Suprapubic skin (tissue), 4 donors: ENCODE measurements at places on chromosomes 4 and X.

DNA sequence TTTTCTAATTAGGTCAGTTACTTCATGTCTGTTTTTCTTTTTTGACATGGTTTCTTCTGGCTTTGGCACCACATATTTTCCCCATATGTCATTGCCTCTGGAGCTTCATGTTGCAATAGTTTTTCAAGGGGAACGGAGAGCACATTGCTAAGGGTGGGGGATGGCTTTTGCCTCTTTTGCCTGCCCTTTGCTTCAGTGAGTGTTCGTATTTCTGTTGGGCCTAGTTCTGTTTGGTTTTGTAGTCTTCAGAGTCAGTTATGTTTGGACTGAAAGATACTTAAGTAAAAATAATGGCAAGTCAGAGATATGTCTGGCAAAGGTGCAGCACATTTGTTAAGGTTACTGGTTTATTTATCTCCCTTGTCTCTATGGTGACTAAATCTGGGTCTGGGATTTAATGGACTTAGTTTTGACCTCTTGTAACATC, 29.1 kb downstream of the FHL1 start:
- no peak for DNase-seq

GRCh38 chrX:110210417-110211139, 107.3 kb downstream of the AMMECR1 start:
- no peak for DNase-seq

DNA sequence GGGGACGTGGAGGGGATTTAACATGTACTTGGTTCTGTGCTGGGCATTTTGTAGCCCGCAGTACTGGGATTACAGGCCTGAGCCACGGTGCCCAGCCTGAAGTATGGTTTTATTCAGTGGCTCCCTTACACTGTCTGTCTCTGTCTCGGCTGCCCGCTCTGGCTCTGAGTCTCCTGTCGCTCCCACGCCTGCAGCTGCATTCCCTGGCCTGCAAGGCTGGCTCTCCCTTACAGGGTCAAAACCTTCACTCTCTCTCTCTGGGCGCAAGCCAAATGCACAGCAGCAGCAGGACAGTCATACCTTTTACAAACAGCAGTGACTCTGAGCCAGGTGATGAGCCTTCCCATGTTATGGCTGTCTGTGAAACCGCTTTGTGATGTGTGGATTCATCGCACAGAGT, 72.1 kb downstream of the HTRA3 start:
- no peak for DNase-seq

DNA sequence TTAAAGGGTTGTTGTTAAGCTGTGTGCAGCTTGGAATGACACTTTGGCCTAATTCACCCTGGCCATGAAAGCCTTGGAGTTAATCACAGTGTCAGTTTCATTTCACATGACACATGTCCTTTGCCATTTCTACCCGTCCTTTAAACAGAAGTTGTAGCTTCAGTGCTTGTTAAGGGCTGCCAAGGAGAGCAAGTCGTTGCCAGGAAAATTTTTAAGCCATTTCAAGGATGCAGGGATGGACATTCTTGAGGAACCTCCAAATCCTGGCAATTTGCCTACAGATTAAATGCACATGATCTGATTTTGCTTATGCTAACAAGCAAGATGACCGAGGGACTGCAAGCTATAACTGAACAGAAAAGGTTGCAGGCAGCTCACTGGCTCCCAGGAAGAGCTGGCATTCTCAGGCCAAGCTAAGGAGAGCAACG, 40.5 kb downstream of the SETD7 start:
- DNase-seq = no peak

GRCh38 chrX:154827194-154828015, 7.1 kb downstream of the SMIM9 start:
- no peak for DNase-seq
